ENCODE measurements at places on chromosomes 5 and 9.

GRCh38 chr5:137360607-137361006 is 138.5 kb downstream of the SPOCK1 start:
- no peak for DNase-seq

GRCh38 chr5:146877178-146877681 is 1.3 kb downstream of the PPP2R2B start:
- no peak for DNase-seq

DNA sequence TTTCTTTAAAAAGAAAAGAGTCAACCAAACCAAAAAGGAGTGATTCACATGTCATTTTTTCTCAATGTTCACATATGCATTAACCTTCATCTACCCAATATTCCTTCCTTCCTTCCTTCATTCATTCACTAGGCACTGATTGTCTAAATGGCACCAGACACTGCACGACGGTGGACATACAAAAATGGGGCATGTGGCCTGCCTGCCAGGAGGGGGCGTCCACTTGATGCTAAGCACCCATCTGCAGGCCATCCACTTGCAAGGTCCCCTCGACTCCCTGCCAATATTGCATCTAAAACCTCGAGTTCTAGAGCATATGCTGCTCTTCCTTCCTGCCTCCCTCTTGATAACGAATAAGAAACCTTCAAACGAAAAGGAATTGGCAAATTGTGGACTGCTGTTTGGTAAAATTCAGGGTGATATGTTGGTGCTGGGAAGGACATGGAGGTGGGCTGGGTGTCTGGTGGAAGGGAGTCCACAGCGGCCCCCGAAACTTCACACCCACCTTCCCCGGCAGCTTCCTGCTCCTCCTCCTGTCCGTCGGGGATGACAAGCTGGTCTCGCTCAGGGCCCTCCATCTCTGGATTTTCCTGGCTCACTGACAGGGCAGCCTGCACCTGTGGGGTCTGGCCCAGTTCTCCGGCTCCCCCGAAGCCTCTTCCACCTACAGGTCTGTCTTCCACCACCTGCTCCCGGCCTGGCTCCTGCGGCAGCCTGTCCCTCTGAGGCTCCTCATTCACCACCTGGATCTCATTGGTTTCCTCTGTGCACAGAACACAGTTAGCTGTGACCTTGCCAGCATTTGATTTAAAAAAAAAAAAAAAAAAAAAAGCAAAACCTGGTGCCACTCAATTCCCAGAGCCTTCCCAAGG is 64.3 kb downstream of the GOLM1 start:
- peak; percentile 55 for DNase-seq

- no peak for DNase-seq
Measured at GRCh38 chr5:119010206-119010605, 21.9 kb upstream of the DTWD2 start.

GRCh38 chr9:93619272-93619775 is 42.9 kb downstream of the PHF2 start:
- no peak for DNase-seq

DNA sequence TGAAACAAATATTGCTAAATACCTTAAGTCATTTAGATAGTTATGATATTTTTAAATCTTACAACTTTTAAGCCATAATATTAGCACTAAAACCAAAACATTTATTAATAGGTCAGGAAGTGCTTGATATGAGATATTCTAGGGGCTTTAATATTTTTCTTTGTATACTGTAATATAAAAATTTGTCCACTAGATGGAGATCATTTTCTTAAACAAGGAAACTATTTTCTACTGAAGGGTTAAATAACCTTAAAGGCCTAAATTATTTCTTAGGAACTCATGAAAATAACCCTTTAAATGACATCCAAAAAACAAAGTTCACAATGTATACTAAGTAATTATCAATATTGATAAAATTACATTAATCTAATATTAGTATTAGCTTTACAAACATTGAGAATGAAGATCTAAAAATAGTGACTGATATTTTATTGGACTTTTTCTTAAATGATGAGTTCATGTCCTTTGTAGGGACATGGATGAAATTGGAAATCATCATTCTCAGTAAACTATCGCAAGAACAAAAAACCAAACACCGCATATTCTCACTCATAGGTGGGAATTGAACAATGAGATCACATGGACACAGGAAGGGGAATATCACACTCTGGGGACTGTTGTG is 635.7 kb downstream of the RAB3C start:
- peak; percentile 35 for DNase-seq

DNA sequence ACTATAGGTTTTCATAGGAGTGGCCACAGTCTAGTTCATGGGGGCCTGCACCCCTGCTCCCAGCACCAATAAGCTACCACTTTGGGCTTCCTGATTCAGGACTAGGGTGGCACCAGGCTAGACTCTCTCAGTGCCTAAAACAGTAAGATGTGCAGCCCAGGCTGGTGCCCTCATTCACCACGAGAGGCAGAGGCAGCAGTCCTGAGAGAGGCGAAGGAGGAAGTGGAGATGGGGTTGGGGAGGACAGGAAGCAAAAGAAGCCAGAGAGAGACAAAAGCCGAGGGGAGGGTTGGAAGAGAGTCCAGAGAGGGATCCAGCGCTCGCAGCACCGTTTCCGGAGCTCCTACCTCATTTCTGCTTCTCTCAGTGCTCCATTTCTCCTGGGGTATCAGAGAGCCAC is 180.9 kb downstream of the MED10 start:
- DNase-seq = no peak

DNA sequence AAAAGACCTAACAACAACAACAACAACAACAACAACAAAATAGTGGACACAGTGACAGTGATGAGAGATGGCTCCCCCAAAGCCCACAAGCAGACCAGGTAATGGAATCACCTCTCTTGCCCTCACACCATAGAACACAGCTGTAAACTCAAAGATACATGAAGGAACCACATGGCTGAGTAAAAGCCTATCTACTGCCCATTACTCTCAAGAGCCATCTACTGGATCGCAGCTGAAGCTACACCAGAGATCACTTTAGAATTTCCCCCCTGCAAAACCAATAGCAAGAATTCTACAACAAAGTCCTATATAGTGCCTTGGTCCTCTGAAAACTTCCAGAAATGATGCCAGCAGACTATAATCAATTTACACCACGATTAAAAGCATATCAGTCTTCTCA is 1537.6 kb upstream of the CDH9 start:
- DNase-seq = peak; percentile 16

DNA sequence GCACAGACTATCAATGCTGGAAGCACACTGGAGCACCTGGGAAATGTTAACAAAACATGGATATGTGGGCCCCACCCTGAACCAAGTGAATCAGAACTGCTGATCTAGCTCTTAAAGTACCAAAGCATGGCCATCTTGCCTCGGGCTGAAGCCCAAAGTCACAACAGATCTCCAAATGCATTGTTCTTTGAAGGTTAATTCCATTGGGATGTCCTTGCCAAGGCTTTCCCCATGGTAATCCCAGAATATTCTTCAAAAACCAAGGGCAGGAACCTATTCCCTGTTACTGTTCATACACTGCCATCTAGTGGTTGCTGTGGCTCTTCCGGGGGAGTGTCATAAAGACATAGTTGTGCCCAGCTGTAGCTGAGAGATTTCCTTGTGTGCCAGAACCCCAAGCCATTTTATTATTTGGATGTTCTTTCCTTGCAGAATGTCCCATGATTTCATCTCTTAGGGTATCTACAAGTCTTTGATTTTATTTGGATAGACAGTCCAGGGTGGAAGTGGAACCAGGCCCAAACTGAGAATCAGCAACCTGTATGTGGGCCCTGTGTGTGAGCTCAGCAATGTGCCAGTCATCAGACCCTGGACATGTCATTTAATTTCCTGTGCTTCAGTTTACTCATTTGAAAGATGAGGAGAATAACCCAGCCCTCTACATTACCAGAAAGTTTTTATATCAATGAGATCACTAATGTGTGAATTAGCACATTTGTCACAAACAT is 290.0 kb downstream of the ACTL7B start:
- peak; percentile 86 for DNase-seq

GRCh38 chr9:95036676-95037075 is 280.8 kb downstream of the FANCC start:
- DNase-seq = no peak

DNA sequence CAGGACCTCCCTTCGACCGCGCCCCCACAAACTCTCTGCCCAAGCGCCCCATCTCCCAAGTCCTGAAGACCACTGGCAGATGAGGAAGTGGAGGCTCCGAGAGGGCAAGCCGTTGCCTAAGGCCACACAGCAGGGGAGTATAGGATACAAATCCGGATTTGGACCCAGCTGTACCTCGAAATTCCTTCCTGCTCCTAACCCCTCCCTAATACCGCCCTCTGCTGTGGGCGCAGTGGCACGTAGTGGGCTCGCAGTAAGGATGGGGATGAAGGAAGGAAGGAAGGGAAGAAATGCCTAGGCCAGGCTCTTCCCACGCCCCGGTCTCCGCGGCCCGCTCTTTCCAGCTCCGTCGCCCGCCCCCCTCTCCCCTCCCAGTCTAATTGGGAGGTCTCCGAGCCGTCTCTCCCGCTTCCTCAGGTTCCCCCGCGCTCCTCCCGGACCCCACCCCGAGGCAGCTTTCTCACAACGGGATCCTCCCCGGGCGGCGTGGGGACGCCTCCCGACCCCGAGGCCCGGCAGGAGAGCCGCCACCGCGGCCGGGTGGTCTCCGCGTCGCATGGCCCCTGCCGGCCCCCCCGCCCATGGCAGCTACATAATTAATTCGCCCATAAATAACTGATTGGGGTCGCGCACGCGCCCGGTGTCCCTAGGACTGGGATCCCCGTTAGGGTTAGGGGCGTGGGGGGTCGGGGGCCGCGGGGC is 138.9 kb downstream of the C9orf50 start:
- DNase-seq = no peak

DNA sequence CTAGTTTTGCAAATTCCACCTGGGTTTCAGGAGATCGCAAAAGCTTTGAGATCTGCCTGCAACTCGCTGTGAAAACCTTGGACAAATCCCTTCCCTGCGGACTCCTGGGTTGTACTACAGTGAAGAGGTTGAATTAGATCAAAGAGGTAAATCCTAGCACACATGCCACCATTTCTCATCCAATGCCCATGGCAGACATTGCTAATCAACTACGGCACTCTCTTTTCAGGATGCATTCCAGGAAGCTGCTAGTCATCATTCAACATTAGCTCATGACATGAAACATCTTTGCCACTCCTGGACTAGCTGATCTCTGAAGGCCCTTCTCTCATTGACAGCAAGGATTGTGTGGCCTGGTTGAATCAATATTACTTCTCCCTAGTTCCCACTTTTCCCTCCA is 46.1 kb downstream of the PCDH1 start:
- DNase-seq = no peak

DNA sequence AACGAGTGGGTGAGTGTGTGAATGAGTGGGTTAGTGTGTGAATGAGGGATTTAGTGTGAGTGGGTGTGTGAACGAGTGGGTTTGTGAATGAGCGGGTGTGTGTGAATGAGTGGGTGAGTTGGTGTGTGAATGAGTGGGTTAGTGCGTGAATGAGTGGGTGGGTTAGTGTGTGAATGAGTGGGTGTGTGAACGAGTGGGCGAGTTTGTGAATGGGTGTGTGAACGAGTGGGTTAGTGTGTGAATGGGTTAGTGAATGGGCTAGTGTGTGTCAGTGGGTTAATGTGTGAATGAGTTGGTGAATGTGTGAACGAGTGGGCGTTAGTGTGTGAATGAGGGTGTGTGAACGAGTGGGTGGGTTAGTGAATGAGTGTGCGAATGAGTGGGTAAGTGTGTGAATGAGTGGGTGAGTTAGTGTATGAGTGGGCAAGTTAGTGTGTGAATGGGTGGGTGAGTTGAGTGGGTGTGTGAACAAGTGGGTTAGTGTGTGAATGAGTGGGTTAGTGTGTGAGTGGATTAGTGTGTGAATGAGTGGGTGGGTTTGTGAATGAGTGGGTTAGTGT is 39.6 kb downstream of the NKD2 start:
- no peak for DNase-seq

DNA sequence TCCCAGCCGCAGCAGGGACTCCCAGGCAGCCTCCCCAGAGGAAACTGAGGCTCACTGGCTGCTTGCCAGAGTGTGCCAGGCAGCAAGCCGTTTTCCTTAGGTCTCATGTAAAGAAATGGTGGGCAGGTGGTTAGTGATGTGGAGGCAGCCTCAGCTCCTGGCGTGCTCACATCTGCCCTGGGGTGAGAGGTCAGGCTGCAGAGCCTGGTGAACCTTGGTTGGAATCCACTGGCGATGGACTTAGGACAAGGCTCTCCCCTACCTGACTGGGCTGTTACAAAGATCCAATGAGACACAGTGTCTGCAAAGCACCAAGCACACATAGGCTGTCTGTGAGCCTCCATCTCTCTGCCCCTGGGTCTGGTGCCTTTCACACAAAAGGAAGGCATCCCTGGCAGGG is 30.9 kb downstream of the LHX6 start:
- DNase-seq = no peak

DNA sequence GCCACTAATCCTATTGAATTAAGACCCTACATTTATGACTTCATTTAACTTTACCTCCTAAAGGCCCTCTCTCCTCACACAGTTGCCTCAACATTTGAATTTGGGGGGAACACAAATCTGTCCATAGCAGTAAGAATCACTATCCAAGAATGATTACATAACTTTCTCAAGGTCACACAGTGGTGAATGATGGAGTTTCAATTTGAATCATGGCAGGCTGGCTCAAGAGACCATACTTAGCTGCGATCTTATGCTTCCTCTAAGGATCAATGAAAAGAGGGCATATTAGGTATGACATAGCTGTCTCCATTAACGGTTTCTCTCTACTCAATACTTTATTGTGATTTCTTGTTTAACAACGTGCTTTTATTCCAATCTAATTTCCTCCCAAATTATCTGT is 44.1 kb upstream of the PDE4D start:
- DNase-seq = no peak

DNA sequence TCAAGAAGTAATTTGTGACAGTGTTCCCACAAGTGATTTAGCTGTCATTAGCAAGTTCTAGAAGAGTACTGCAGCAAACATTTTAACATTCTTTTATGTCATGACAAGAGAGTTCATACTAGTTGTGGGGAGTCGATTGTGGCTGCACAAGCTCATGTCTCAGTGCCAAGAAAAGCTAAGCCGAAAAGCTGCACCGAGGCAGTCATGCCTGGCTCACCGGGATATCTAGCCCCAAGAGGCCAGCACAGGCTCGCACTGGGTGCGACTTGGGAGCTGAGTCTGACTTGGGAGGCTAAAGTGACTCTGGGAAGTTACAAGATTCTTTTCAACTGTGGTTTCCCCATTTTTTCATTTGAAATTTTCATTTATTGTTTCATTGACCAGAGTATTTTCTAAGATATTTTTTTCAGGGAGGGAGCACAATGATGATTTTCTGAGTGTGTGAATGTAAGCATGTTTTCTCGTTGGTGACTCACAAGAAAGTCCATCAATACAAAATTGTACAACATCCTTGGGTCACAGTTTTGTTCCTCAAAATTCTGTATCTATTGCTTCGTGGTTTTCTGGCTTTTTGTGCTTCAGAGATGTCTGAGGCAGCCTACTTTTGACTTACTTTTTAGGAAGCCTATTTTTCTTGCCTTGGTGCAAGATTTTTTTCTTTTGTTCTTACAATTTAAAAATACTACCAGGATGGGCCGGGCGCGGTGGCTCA is 18.7 kb downstream of the CAST start:
- peak; percentile 73 for DNase-seq

- peak; percentile 53 for DNase-seq
Measured at GRCh38 chr5:16871746-16872339, 64.2 kb downstream of the MYO10 start.
